ENCODE measurements at places on chromosomes 12 and 14.
A peak's percentile ranks its signal among the peaks of the same experiment; 100 is the strongest.

DNA sequence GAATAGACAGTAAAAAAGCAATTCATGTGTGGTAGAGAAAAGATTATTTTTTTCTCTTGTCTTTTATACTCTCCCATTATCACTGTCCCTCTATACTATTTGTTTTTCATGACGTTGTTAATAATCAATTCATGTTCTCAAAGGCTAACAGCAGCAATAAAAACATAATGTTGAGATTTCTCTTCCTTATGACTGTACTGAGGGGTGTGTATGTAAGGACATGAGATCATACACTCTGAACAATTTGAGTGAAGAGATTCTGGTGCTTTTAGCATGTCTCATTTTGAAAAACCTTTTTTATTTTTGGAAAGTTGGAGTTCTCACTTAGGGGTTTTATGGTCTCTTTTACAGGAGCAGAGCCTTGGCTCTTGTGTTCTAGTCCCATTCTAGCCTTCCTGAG, 3.8 kb upstream of the TSPAN8 start:
- no peak for DNase-seq

DNA sequence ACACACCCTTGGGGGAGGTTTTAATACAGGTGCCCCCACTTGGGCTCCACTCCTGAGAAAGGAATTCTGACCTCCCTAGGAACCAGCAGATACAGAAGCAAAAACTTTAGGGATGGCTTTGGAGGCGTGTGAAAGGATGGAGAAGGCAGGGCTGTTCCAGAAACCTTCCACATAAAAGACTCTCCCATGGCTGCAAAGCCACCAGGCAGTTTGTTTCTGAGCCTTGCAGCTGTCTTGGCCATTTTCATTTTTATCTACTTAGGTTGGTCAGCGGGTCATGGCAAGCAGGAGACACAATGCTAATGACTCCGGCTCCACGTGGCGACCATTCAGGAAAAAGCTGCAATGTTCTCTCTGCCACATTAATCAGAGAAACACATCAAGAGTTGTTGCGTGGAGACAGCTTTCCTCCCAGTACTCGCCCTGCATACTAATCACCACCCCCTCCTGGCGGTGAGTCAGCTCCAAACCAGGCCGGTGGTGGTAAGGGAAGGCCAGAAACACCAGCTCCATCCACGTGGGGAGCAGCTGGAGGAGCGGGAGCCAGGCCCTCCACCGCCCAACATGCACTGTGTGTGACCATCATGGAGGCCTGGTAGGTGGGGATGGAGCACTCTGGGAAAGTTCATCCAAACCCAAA, 30.9 kb upstream of the IRF2BPL start:
- no peak for DNase-seq

DNA sequence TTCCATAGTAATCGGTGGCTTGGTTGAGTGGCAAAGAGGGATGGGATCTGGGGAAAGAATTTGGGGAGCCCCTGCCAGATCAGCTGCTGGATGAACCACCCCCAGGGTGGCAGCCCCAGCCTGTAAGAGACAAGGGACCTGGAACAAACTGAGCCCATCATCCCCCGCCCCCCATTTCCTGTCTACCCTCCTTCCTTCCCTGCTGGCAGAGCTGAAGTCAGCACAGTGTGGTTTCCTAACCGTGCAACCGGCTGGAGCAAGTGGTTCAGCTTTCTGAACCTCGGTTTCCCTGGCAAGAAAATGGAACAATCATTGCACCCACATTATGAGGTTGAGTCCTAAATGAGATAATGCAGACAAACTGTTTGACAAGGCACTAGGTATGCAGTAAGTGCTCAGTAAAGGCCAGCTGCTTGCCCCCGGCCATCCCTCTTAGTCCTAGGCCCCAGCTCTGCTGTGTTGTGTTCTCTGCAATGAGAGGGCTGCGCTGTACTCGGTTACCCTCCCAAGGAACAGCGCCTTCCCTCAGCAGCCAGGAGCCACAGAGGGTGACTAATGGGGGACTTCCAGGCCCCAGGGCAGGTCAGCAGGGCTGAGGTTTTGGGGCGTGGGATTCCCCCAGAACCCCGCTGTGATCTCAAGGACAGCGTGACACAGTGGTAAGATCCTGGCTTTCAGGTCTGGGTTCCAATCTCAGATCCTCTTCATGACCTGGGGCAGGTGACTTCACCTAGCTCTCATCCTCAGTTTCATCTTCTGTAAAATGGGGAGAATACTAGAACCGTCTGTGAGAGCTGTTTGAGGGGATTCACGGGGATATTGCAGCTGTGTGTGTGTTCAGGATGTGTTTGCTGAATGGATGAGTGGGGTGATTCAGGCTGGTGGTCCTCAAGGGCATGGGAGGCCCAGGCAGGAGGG, 16.5 kb downstream of the SELPLG start:
- peak; percentile 76 for DNase-seq

DNA sequence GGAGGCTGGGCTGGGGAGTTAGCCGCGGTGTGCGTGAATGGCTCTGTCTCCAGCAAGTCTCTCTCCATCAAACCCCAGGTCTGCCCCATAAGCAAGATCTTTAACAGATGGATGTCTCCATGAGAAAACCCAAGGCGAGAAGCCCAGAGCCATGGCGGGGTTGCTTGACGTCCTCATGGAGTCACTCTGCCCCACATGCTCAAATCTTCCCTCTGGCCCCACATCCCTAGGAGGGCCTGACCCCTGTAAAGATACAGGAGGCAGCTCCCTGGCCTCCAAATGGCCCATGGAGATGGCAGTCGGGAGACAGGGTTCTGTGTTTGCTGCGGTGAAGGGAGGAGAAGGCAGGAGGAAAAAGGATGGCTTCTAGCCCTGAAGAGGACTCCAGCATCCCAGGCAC, 49.3 kb downstream of the C14orf132 start:
- no peak for DNase-seq

- DNase-seq: no peak
These were observed 52.2 kb downstream of the KRT80 start for GRCh38 chr12:52139579-52140062.

DNA sequence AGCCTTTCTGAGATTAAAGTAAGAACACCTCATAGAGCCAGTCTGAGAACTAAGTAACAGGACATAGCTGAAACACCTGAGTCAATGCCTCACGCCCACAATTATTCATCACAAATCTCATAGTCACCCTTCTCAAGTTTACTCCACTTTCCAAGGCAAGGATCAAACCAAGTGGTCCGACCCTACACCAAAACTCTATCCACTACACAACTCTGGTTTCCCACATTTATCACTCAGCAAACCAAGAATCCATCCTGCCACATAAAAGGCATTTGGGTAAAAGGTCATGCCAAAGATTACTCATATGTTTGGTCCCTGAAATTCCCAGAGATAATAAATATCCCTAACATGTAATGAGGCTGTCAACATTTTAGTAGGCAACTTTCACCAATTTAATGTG, 144.1 kb downstream of the RPAP3 start:
- DNase-seq: no peak

DNA sequence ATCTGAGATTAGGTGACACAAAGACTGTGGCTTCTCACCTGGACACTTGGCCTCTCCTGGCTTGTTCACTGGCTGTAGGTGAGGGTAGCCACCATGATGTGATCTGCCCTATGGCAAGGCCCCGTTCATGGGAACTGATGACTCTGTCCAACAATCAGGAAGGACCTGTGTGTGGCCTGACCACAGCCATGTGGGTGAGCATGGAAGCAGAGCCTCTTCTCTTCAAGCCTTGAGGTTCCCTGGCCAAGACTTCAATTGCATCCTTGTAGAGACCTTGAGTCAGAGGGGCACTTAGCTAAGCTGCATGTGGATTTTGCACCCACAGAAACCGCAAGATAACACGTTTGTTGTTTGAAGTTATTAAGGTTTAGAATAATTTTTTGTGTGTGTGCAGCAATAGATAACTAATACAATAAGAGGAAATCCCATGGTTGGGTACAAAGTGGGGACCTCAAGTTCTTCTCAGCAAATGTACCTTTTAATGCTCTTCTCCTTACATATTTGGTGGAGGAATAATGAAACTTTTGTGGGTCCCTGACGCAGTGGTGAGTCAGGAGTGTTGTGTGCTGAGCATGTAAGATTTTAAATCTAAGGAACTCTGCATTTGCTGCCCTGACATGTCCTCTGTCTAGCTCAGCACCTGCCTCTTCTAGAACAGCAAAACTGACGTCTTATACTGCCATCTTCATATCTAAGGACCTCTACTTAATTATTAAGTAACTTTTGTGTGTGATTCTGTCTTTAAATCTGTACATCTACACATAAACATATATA, 27.5 kb upstream of the PLEKHG7 start:
- DNase-seq: no peak
